ENCODE measurements at places on chromosomes 6 and 20. TPM values are rescaled to one million over a fixed set of nuclear protein-coding genes. Genes with fewer than 3 reads are reported as not detected.

- no peaks in the 10 kb centered on the region for H3K36me3 ChIP-seq
- H3K27ac ChIP-seq, result no peak overlapping the region
- no peaks in the 10 kb centered on the region for H3K27me3 ChIP-seq
- H3K4me1 ChIP-seq, result no peaks in the 10 kb centered on the region
- no peak for DNase-seq
- H3K4me3 ChIP-seq, result no peak overlapping the region
Observed at GRCh38 chr6:11142296-11143027, 30.9 kb upstream of the ERVFRD-1 start.

- H3K4me3 ChIP-seq, result no peak overlapping the region
- H3K4me1 ChIP-seq, result no peaks in the 10 kb centered on the region
Observed at GRCh38 chr20:56352345-56353055, 6.3 kb upstream of the FAM210B start.

- no peak for DNase-seq
- no peak overlapping the region for H3K27ac ChIP-seq
- no peaks in the 10 kb centered on the region for H3K27me3 ChIP-seq
- H3K4me3 ChIP-seq, result no peak overlapping the region
- H3K36me3 ChIP-seq, result no peaks in the 10 kb centered on the region
Observed at GRCh38 chr6:90078513-90079289, 184.4 kb downstream of the GJA10 start.

- DNase-seq, result no peak
- H3K36me3 ChIP-seq, result peaks cover 4% of the 10 kb centered on the region
- no peak overlapping the region for H3K27ac ChIP-seq
- H3K27me3 ChIP-seq, result no peaks in the 10 kb centered on the region
- no peak overlapping the region for H3K4me3 ChIP-seq
Observed at GRCh38 chr20:51687108-51687507, 81.1 kb downstream of the ATP9A start.

DNA sequence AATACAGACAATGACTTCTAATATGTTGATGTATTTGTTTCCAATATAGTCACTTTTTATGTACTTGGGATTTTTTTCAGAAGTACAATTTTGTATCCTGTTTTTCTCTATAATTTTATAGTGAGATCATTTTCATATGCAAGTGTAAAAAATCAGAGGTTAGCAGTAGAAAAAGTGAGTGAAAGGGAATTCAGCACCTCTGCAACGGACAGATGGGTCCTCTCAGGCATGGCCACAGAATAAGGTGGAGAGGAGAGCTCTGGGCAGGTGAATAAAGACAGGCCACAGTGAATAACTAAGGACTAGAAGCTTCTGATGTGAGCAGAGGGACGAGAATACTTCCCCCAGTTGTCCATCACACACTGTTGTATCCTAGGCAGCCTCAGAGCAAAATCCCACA lies 210.1 kb upstream of the CNR1 start:
- no peak overlapping the region for H3K27ac ChIP-seq
- H3K4me1 ChIP-seq, result no peaks in the 10 kb centered on the region
- H3K27me3 ChIP-seq, result peaks cover 4% of the 10 kb centered on the region
- no peak for DNase-seq

DNA sequence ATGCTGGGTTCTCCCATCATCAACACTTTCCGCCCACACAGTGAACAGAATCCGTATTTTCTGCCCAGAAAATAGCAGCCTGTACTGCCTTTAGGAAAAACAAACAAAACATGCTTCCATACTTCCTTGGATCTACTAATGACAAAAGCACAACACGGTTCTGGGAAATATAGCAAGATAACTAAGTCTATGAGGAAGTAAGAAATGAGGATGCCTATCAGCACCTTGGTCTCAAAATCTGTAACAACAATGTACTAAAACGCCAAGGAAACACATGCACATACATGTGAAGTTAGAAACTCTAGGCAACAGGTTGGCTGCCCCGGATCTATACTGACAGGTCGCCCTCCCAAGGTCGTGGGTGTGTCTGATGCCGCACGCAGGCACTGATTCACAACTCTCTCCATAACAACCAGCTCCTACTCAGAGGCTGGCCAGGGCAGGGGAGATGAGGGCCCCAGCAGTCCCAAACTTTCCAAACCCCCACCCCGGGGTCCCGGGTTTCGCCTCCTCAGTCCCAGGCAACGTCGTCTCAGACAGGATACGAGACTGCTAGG lies 710 bp downstream of the BTBD9 start:
- no peaks in the 10 kb centered on the region for H3K27me3 ChIP-seq
- peak; percentile 34 for DNase-seq
- no peaks in the 10 kb centered on the region for H3K36me3 ChIP-seq

DNA sequence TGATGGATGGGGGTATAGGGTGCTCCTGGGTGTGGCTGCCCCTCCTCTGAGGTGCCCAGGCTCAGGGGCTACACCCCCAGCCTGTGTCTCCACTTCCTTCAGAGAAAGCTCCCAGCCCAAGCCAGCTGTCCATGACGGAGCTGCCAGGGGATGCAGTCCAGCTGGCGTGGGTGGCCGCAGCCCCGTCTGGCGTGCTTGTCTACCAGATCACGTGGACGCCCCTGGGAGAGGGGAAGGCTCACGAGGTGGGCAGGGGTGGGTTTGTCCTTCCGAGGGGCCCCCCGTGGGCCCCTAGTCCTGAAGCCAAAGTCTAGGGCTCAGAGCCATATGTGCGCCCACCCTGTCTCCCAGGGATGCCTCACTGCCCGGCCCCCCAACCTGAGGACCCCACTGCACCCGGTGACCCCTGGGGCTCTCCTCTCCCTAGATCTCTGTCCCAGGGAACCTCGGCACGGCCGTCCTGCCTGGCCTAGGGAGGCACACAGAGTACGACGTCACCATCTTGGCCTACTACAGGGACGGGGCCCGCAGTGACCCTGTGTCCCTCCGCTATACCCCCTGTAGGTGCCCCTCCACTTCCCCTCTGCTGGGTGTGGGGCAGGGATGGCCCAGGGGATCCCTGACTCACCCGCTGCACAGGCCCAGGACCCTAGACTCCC lies 19.8 kb downstream of the COL20A1 start:
- no peak overlapping the region for H3K4me3 ChIP-seq
- H3K27ac ChIP-seq, result no peak overlapping the region
- no peaks in the 10 kb centered on the region for H3K36me3 ChIP-seq
- H3K4me1 ChIP-seq, result no peaks in the 10 kb centered on the region
- DNase-seq, result peak; percentile 11

- H3K36me3 ChIP-seq, result no peaks in the 10 kb centered on the region
- H3K4me1 ChIP-seq, result no peaks in the 10 kb centered on the region
- no peak overlapping the region for H3K27ac ChIP-seq
- H3K27me3 ChIP-seq, result no peaks in the 10 kb centered on the region
- peak; percentile 72 for DNase-seq
Observed at GRCh38 chr20:25987073-25987927, 290.6 kb upstream of the ZNF337 start.

GRCh38 chr6:124869416-124869815 lies 92.8 kb upstream of the RNF217 start:
- no peak overlapping the region for H3K27ac ChIP-seq
- no peaks in the 10 kb centered on the region for H3K36me3 ChIP-seq
- no peak for DNase-seq
- H3K27me3 ChIP-seq, result no peaks in the 10 kb centered on the region
- no peak overlapping the region for H3K4me3 ChIP-seq

- no peaks in the 10 kb centered on the region for H3K4me1 ChIP-seq
- H3K36me3 ChIP-seq, result no peaks in the 10 kb centered on the region
- no peaks in the 10 kb centered on the region for H3K27me3 ChIP-seq
- DNase-seq, result no peak
- no peak overlapping the region for H3K4me3 ChIP-seq
- H3K27ac ChIP-seq, result no peak overlapping the region
Observed at GRCh38 chr6:125906158-125906998, 50.2 kb upstream of the HINT3 start.

DNA sequence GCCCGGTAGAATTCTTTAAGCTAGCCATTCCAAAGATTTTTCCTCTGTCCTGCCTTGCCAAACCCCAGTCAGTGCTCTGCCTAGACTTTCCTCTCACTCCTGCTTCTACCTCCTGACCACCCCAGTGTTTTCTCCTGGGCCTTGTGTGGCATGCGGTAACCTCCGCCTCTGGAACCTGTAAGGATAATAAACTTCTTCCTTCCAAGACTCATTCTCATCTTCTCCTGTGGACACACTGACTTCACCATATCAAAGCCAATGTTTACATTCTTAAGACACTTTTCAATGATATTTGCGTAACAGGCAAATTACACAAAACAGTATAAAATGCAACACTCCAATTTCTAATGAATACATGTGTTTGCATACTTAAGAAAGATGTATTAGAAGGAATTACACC lies 354.6 kb downstream of the RNF144B start:
- H3K36me3 ChIP-seq, result no peaks in the 10 kb centered on the region
- H3K27me3 ChIP-seq, result no peaks in the 10 kb centered on the region
- no peak overlapping the region for H3K4me3 ChIP-seq
- H3K27ac ChIP-seq, result no peak overlapping the region
- no peaks in the 10 kb centered on the region for H3K4me1 ChIP-seq

Gene RIPOR3
- 5.2 TPM for total RNA-seq

Gene CCN5
- total RNA-seq, result 10.3 TPM

Gene CAGE1
- not detected for total RNA-seq
